Stimulated activated CD8-positive, alpha-beta memory T cell treated with anti-CD3 and anti-CD28 coated beads, Interleukin-7, amount 100 ng/mL, for 1 hour (primary cell): ENCODE measurements at places on chromosomes 11 and 22.

GRCh38 chr11:44967930-44968496, 17.3 kb upstream of the TP53I11 start:
- no peak for DNase-seq

- DNase-seq = no peak
These were observed 244.4 kb upstream of the SYN3 start for GRCh38 chr22:33302549-33302948.

- DNase-seq = no peak
These were observed at the start of gene CNIH2 for GRCh38 chr11:66277471-66278362. CNIH2 (plus strand) TSS chr11:66278175; CDS start chr11:66278457, 282 bp downstream.

DNA sequence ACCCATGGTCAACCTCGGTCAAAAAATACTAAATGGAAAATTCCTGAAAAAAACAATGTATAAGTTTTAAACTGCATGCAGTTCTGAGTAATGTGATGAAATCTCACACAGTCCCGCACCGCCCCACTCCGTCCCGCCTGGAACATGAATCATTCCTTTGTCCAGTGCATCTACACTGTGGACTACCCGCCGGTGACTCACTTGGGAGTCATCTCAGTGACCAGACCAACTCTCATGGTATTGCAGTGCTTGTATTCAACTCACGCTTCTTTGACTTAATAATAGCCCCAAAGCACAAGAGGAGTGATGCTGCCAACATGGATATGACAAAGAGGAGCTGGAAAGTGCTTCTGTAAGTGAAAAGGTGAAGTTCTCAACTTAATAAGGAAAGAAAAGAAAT, 48.8 kb downstream of the ARHGAP32 start:
- no peak for DNase-seq

DNA sequence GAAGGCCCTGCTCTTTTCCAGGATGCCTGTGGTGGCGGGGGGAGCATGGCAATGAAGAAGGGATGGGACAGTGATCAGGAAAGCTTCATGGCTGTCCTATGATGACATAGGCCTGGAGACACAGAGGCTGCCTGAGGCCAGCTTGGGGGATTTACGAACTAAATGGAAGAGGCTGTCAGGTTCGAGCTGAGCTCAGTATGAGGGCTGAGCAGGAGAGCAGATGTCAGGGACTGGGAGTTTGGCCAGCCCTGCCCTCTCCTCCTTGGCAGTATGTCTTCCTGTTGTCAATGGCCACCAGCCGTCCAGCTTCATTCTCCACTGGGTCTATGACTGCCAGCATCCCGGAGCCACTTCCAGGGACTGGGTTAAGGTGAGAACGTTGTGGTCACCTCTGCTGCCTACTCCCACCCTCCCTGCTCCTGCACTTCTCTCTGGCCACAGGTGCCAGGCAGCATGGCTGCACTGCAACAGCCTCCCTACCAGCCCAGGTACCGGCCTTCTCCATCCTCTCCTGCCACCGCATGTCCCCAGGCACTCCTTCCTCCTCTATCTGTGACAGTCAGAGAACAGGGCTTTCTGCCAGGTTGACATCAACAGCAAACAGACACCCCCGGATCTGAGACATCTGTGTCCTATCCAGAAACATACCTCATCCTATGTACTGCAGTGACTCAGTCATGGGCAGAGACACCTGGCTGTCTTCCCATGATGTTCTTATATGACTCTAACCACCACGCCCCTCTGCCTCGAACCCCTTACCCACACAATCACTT, 75.1 kb downstream of the KIRREL3 start:
- no peak for DNase-seq

- no peak for DNase-seq
These were observed 34.5 kb downstream of the CPT1A start for GRCh38 chr11:68806931-68807844.

DNA sequence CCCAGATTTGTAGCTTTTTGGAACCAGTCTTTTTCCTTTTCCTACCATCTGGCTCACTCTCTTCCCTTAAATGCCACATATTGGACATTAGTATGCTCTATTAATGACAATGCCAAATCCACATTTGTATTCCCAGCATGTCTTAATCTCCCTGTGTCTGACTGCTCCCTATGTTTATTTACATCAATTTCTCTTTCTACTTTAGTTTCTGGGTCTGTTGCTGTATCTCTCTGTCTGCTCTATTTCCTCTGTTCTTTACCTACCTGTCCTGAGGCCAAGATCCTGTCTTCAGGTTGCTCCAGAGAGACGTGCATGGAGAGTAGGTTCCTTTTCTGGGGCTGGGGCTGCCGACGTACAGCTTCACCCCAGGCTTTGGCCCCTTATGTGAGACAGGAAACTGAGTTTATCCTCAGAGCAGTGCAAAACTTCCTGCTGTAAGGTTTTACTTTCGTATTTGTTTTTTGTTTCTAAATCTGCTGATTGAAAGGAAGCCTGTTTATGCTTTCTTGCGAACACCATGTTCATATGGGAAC, 25.6 kb downstream of the OR2AG2 start:
- no peak for DNase-seq

- DNase-seq = no peak
These were observed 1.7 kb downstream of the ADAMTS15 start for GRCh38 chr11:130449996-130450769.

DNA sequence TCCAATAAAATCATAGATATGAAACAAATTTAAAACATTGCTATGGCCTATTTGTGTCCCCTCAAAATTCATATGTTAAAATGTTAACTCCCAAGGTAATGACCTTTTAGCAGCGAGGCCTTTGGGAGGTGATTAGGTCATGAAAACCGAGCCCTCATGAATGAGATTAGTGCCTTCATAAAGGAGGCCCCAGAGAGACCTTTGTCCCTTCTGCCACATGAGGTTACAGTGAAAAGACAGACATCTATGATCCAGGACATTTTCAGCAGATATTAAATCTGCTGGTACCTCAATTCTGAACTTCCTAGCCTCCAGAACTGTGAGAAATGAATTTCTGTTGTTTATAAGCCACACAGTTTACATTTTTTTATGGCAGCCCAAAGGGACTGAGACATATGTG, 171.7 kb downstream of the MPPED1 start:
- DNase-seq = no peak

DNA sequence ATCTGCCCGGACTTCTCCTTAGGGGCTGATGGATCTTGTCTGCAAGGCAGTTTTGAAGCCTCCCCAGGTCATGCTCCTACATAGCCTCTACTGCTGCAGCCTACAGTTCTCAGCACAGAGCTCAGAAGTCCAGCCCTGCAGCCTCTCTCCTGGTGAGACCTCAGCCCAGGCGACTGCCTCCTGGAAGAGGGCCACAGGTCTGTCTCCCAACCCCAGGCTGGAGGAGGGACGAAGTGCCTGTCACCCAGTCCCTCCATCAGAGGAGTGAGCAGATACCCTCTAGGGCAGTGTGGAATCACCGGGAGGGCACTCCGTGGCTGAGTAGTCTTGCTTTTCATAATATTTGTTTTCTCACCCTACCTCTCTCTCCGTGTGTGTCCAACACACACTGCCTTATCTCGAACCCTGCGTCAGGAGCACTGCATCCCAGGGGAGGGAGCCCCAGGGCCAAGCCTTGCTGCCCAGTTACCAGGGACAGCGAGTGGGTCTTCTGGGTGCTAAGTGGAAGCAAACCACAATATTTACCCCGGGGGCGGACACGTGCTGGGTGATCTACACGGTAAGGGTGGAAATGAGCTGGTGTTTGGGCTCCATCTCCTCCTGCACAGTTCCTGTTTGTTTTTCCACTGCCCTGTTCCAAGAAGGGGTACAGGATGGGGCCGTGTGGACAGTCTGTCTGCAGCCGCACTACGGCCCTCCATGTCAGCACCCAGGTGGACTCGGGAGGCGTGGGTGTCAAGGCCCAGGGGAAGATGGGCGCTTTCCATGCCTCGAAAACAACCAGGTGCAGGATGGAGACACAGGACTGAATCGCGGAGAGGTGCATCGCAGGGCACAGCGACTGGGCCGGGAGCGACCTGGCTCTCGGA, 133.7 kb upstream of the HSD17B12 start:
- no peak for DNase-seq

DNA sequence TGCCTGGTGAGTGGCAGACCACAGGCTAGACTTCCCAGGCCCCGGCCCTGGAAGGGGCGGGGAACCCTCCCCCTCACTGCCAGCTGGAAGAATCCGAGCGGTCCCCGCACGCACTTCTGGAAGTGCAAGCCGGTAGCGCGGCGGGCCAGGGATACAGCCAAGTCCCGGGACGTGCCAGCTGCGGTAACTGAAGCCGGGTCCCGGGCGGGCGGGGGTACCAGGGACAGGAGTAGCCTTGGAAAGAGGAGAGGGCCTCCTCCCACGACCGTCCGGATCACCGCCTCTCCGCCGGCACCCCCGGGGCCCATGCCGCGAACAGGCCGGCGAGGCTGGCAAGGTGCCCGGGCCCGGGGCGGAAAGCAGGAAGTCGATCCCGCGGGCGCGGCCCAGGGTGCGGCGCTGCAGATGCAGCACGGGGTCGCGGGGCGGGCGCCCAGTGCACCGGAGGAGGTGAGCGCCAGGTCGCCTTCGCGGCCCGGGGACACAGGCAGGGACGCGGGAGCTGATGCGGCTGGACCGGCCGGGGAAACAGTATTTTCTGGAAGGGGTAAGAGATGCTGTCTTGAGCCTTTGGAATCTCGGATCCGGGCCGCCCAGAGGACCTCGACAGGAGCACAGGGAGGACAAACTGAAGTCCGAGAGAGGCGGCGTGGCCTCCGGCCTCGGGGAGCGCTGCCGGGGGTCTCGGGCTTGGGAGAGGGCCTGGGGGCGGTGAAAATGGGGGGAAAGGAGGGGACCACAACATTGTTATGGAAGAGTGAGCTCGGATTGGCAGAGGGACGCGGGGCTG, 783 bp upstream of the SLC35C1 start:
- DNase-seq = peak; percentile 31

DNA sequence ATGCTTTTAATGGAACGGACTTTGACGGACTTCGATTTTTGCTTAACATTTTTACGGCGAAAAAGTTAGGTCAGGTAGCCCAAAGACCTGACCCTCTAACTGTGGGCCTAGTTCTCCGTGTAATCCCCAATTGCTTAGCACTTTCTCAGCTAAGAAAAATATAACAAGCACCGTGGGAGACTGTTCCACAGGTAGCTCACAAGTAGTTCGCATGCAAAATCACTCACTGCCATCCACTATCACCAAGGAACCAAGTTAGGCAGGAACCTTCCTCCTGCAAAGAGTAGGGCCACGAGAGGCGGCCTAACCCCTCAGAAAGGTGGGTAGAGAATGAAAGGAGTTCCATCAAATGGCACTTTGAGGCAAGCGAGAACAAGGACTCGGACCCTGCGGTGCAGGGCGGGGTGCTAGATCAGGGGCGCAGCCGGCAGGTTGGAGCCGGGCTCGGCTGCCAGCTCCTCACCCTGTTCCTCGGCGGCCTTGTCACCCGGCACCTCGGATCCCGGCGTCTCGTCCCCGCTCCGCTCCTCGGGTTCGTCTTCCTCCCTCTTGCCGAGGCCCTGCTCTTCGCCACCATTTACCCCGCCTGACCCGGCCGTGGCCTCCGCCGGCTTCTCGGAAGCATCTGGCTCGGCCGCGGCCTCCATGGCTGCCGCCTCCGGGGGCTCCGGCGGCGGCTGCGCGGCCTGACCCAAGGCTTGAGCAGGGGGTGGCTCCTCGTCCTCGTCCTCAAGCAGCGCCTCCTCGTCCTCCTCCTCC, 922 bp downstream of the HNRNPUL2 start:
- no peak for DNase-seq

DNA sequence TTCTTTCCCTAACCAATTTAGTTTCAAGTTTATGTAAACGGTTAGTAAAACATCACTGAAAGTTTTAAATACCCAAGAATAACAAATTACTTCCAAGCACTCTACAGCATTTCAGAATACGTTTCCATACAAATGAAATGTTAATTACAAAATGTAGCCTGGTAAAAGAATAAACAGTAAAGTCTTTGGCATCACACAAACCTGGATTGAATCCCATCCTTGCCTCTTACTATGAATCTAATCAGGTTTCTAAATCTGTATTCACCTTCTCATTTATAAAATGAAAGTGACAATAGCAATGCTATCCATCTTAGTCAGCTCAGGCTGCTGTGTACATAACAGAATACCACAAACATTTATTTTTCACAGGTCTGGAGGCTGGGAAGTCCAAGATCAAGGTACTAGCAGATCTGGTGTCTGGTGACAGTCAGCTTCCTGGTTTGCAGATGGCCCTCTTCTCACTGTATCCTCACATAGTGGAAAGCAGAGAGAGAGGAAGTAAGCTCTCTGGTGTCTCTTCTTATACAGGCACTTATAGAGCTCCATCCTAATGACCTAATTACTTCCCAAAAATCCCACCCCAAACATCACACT, 19.2 kb downstream of the FAM168A start:
- DNase-seq = no peak

DNA sequence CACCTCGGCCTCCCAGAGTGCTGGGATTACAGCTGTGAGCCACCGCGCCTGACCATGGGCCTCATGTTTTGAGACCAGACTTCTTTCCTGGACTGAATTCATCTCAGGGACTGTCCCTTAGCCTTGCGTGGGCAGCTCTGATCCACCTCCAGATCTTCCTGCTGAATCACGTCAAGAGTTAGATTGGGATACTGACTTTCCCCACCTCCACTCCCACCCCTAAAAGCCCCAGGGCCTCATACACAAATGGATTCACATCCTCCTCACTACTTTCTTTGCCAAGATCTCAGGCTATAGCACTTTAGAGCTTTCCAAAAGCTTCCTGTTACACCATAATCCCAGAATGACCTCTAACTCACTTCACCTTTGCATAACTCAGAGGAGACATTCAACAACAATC, 12.1 kb downstream of the CCDC87 start:
- DNase-seq = no peak

DNA sequence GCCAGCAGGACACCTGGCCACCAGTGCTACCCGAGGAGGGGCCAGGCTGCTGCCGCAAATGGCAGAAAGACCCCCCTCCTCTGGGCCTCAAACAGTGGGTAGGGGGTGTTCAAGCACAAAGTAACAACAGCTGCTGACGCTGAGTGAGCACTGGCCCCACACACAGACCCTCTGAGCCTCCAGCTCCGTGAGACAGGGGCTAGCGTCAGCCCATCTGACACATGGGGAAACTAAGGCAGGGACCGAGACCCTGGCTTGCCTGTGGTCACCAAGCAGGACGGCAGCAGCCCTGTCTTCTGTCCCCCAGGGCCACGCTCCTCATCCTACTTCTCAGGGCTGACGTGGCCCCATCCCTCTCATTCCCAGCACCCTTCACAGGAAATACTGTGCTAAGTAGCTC, 36.5 kb downstream of the NUP50 start:
- DNase-seq = no peak

DNA sequence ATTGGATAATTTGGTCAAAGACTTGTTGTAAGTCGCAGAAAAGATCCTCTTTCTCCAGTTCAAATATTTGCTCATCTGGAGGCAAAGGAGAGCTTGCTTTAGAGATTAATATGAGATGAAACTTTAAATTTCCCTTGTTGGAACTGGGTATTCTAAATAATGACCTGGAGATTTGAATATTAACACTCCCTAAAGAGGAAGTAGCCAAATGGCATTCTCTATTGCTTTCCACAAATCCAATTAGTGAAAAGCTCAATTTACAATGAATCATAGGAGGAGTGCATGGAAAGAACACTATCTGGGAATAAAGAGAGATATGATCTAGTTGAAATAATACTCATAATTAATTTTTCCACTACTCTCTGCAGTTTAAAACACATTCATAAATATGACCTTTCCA, 641.6 kb upstream of the TENM4 start:
- no peak for DNase-seq

GRCh38 chr11:108914981-108915380, 250.1 kb downstream of the DDX10 start:
- no peak for DNase-seq
